Epithelial cell of esophagus (primary cell): ENCODE measurements at places on chromosomes 3 and 15.

DNA sequence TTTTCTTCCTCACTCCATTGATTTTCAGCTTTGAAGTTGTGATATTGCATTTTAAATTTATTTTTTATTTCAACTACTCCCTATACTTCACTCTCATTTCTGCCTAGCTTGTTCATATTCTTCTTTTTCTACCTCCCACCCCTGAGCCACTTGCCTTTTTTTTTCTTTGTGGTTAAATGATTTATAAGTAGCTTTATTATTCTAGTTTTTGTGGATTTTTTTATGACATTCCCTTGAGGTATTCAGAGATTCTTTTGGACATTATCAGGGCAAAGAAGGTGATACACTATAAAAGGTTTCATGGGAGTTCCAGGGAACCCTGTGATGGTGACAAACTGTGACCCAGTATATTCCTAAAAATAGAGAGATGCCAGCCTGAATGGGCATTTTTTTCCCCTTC lies 3.3 kb downstream of the C15orf61 start:
- no peak for DNase-seq

GRCh38 chr3:14522768-14523167 lies 17.4 kb downstream of the GRIP2 start:
- no peak for DNase-seq

- peak; percentile 19 for DNase-seq
Observed at GRCh38 chr3:132626955-132627354, 29.9 kb downstream of the ACKR4 start.

DNA sequence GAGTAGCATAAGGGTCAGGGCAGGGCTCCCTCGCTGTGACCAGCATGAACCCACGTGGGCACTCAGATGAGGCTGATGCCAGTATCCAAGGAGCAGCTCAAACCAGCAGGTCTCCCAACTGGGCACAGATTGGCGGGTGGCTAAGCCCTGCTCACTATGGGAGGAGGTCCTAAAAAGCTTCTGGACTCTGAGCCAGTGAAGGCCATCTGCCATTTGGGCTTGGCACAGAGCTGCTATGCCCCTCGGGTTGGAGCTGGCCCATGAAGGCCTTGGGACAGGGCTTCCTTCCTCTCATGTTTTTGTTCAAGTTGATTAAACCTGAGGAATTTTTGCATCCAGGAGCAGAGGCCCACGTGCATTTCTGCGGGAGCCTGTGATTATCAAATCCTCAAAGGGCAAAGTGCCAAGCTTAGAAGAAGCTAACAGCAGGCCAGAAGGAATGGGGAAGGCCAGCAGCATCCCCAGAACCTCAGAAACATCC lies 4.3 kb upstream of the STRA6 start:
- DNase-seq = no peak

- DNase-seq = peak; percentile 67
Observed at GRCh38 chr3:127734754-127735473, 62.2 kb downstream of the ABTB1 start.

DNA sequence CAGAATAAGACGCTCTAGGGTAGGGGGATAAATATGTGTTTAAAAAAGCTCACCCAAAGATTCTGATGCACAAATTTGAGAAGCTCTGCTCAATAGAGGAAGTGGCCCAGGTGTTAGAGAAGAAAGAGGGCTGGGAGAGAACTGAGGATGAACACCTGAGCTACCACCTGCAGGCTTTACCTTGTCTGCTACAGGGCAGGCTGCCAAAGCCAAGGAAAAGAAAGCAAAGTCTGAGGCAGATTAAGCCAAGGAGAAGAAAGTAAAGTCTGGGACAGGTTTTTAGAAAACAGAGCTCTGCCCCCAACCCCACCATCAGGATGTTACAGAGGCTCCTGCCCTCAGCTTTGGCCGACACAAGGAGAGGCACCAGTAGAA lies 92.9 kb downstream of the THRB start:
- DNase-seq = no peak

GRCh38 chr15:73298522-73299245 lies 70.1 kb downstream of the HCN4 start:
- no peak for DNase-seq

DNA sequence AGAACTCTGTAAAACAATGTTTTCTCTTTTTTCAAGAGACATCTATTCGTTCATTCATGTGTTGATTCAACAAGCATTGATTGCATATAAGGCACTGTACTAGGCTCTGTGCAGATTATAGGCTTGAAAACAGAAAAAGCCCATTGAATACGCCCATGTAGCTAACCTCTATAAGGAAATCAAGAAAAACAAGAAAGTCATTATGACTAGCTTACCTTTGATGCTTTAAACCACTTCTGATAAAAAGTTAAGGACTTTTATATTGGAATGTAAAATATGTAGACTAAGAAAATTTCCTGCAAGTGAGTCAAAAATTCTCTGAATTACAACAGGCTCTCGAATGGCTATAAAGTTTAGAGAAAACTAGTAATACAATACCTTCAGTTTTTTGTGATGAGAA lies 92.5 kb downstream of the BDH1 start:
- no peak for DNase-seq

DNA sequence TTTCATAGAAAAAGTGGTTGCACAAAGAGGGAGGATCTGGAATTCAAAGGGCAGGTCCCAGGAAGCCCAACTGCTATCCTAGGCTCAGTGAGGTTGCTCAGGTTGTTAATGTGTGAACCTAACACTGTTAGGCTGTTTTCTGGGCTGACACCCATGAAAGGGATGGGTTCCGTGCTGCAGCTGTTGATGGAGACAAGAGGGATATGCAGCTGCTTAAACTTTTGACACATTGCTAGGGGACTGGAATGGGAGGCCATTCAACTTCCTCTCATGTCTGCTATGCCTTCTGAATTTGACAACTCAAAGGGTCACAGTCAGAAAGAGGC lies 198.0 kb upstream of the NR2E3 start:
- DNase-seq = no peak

- no peak for DNase-seq
Observed at GRCh38 chr3:195511136-195511535, 32.0 kb downstream of the PPP1R2 start.

- peak; percentile 48 for DNase-seq
Observed at GRCh38 chr3:123792473-123793201, 91.5 kb downstream of the MYLK start.

- DNase-seq = no peak
Observed at GRCh38 chr3:191399918-191400317, 61.0 kb upstream of the PYDC2 start.

- DNase-seq = peak; percentile 56
Observed at GRCh38 chr3:8497582-8497981, 4.0 kb upstream of the LMCD1 start.

DNA sequence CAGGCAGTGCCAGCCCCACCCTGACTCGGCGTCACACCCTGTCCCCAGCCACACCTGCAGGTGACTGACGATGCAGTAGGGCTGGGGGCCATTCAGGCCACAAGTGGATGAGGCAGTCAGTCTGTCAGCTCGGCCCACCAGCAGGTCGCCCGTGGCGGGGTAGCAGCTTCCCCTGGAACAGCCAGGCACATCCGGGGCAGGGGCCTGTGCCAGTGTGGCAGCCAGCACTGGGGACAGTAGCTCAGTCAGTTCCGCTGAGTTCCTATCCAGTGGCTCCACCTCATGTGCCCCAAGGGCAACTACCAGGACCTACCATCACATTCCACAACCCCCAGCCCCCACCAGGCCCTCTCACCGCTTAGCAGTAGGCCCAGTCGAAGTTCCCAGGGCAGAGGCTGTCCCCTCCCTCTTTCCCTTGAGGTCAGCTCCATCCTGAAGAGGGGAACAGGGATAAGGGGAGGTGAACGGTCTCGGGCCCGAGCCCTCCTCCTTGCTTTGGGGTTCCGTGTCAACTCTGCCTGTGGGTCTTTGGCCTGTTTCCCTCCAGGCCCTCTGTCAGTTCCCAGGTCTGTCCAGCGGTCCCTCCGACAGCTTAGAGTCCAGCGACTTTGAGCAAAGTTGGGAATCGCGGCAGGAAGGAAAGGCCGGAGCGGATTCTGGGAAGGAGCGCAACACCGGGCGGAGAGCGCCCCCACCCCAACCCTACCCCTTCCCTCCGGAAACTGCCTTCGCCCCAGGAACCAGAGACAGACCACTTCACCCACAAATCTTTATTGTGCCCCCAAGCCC lies at the start of gene LAMB2:
Gene LAMB2 (minus strand): TSS at position 614 of the 789 bp plus-strand sequence. CDS start 183 bp downstream, at position 431.
- peak; percentile 78 for DNase-seq

DNA sequence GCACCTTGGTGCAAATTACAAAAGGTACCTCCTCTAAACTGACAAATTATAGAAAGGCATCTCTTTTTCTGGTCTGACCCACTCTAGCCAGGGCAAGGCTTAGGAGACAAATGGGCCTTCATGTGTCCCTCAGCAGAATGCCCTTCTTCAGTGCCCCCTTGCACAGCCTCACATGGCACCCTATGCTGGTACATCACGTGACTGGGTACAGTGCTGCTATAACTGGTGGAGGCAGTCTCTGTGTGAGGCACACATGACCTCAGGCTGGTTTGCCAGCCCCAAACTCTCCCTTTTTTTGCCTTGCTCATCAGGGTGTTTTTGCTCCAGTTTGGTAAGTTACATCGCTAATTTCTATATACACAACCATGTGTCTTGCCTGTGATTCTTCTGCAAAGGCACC lies 3.1 kb downstream of the CLEC3B start:
- peak; percentile 7 for DNase-seq

GRCh38 chr3:74518610-74519009 lies 95.8 kb downstream of the CNTN3 start:
- DNase-seq = no peak

DNA sequence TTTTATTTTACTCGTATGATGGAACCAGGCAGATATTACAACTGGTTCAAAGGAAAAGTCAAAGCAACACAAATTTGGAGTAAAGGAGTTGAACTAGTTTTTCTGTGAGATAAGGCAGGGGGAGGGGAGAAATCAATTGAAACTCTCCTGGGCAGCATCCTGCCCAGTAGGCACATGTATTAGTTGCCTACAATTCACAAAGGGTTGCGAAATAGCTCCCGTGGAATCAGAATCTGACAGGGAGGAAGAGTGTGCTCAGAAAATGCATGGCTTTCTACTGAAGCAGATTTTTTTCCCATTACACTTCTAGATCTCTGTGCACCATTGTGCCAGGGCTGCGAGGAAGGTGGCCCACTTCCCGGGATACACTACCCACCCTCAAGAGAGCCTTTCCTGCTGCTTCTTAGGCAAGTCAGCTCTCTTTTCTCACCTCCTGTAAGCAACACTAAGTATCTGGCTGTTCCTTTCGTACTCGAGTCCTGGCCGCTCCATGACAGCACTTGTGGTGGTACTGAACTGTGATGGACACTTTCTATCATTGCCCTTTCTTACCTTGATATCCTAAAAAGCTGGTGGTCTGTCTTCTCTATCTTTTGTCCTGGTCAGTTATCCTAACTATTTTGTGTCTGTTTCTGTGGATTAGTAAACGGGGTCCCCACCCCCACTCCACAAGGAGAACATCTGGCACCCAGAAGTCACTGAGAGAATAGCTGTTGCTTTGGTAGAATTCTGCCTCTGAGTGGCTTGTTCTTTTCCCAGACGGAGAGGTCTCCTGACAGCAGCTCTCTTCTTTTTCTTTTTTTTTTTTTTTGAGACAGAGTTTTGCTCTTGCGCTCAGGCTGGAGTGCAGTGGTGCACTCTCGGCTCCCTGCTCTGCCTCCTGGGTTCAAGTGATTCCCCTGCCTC lies 74.8 kb downstream of the RPL39L start:
- peak; percentile 86 for DNase-seq

DNA sequence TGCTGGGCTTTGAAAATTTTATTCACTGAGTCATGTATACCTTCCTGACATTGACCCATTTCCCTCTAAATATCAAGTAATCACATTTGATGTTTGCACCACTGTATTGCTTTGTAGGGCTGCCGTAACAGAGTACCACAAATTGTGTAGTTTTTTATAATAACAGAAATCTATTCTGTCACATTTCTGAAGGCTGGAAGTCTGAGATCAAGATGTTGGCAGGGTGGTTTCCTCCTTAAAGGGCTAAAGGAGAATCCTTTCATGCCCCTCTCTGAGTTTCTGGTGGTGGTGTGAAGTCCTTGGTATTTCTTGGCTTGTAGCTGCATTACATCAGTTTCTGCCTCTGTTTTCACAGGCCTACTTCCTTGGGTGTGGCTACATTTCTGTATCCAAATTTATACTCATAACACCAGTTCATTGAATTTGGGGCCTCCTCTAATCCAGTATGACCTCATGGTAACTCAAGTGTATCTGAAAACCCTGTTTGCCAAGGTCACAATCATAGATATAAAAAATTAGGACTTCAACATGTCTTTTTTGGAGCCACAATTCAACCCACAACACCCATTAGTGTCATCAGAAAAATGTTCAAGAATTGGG lies 29.1 kb upstream of the ST6GAL1 start:
- peak; percentile 37 for DNase-seq
